ENCODE measurements at places on chromosomes 3 and 15.

GRCh38 chr3:163490119-163490518 is 1588.2 kb downstream of the SI start:
- DNase-seq: peak; percentile 48

DNA sequence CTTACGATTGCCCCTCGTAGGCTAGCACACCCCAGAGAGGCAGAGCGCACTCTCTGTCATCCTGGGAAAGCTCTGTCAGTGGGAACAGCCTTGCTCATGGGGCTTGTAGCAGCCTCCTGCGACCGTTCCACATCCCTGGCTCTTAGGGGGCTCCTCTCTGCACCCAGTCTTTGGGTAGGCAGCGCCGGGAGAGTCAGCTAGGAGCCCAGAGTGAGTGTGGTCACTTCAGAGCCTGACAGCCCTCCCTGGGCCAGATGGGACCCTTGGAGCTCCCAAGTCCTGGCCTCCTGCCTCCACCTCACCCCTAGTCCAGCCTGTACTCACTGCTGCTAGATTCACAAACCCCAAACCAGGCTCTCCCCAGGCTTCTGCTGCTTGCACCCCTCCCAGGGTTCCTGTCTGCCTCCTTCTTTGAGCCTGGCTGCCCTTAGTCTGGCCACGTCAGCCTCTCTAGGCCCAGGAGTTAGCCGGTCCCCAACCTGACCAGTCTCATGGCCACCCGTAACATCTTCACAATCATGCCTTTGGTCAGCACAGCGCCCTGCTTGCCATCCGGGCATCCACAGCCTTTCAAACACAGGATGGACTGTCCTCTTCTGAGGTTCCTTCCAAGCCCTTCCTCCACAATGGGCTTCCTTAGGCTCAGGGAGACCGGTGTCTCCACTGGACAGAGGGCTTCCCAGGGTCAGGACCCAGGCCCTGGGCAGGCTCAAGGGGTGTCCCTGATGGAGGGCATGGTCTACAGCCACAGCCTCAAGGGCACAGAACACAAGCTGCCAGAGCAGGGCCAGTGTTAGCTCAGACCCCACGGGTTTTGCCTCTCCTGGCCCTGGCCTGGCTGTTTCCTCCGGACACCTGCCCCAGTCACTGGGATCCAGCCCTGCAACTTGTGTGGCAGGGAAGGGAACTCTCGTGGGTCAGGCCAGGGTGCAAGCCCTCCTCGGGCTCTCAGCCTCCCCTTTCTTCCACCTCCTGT is 4.6 kb downstream of the ACSBG1 start:
- DNase-seq: no peak

- DNase-seq: no peak
These were observed 394.6 kb upstream of the IL12A start for GRCh38 chr3:159593927-159594605.

DNA sequence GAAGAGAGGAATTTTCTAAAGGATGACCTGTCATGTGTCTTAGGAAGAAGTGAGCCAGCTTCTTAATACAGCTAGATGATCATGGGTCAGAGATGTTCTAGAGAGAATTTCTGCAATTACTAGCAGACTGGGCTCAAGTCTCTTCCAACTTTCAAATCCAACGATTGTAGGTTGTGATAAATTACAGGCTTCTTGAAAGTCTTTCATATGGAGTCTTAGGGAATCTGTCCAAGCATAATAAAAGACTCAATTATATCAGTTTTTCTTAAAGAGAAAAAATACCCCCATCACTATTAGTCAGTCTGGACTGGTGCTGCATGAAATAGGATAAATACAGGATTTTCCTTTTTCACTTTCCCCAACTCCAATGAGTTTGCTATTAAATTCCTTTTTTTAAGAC is 59.1 kb downstream of the DRD3 start:
- peak; percentile 23 for DNase-seq

DNA sequence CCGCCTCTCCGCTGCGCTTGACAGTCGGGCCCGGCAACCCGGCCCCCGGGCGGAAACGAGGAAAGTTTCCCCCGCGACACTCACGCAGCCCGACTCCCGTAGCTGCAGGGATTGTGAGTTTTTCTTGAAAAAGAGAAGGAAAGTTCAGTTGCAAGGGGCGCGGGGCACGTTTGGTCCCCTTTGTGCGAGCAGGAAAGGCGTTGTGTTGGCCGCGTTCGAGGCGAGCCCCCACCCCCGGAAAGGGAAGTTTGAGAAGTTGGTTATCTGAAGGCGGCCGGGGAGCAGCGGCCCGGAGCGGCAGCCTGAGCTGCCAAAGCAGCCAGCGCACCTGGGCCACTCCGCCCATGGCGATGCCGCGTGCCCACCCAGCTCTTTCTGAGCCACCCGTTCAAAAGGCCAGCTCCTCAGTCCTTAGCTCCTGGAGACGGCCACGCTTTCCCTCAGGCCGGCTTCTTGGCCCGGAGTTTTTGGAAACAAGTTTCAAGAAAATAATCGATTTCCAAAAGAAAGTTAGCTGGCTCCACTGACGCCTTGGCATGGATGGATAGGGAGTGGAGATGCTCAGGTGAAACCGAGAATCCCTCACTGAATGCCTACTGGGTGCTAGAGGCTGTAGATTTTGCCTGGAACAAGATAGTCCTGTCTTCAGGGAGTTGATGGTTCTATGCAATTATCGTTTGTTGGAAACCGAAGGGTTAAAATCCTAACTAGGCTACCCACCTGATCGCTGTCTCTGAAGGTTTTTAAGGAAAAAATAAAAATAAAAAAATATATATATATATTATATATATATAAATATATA is 832 bp downstream of the TGFBR2 start:
- peak; percentile 58 for DNase-seq

GRCh38 chr3:151085227-151085888 is at the start of gene MED12L:
Gene MED12L, plus strand, starts transcription at chr3:151085664. Its CDS starts 1,263 bp downstream, at chr3:151086927.
- DNase-seq: peak; percentile 78

DNA sequence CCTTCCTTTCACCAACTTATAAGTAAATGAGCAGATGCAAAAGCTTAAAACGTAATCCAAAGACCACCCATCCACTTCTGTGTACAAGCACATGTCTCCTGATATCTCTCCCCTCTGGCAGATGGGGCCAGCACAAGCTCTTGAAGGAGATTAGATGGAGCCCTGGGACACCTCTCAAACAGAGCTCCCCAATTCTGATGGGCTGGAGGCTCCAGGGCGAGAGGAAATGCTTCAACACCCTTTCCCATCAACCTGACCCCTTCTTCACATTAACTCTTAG is 73.2 kb downstream of the MB21D2 start:
- DNase-seq: no peak

DNA sequence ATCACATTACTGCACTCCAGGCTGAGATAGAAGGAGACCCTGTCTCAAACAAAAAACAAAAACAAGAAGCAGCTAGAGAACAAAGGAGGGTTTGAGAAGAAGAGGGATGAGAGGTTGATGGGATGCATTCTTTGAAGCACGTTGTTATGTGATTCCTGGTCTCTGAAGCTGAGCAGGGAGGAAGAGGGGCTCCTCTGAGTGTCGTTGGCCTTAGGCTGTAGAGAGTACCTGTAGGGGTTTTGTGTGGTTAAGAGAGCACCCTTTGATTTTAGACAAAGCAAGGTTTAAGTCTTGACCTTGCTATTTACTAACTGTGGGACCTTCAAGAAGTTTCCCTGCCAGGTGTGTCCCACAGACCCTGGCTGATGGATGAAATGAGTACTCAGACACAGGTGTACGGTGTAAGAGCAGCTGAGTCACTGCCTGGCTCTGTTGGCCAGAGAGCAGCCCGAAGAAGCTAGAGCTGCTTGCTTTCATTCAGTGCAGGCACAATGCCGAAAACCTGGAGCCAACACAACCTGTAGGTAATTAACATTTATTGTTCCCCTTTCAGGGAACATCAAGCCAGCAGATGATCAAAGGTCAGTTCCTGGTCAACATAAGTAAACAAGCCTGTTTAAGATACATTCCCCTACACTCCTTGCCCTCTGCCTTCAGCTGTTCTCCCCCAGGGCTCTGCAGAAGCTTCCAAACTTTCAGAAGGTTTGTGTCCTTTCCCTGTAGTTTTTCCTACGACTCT is 67.2 kb downstream of the LRRK1 start:
- DNase-seq: no peak

GRCh38 chr15:86611417-86612040 is 531.9 kb downstream of the AGBL1 start:
- no peak for DNase-seq
